HS-27A (cell line): ENCODE measurements at places on chromosomes 6 and 20.

- no peak for DNase-seq
Observed at GRCh38 chr6:62976566-62976965, 234.7 kb upstream of the FKBP1C start.

DNA sequence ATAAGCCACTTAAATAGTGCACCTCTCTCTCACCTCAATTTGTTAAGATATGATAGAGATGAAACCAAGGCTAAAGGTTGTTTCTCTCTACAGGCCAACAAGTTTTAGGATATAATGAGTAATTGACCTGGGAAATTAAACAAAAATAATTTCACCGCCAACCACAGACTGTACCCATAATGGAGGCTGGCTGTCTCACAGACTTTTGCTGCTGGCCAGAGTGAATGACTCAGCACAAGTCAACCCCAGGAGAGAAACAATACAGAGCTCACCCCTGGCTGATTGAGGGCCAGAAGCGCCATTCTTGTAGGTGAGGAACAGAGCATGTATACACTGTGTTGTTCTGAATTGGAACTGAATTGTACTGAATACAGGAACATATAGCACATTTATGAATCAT is 99.9 kb downstream of the CAP2 start:
- no peak for DNase-seq

DNA sequence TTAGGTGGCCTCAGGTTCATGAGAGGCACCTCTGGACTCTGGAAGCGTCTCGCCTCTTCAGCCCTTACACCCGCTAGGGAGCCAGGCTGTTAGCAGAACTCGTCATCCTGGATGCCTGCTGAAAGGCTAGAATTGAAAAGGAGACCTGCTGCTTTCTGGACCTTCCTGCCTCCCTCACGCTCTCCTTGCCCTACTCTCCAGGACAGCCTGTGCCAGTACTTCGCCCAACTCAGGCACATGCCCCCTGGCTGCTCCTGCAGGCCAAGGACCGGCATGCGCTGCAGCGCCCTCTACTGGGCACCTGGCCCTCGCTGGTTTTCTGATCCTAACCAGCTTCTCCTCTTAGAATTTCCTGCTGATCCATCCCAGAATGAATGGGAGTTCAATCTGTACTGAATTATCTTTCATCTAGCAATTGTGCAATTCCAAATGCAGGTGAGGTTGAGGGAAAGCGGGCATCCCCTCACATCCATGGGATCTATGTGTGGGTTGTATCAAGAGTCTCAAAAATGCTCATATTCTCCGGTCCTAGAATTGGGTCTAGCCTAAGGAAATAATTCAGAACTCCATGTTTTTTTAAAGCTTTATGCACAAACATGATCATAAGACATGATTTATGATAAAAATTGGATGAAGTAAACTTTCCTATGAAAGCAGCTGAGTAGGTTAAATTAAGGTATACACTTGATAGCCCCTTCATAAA is 78.0 kb downstream of the PTPN1 start:
- DNase-seq = no peak

- no peak for DNase-seq
Observed at GRCh38 chr6:52304983-52305390, 20.4 kb upstream of the MCM3 start.
